Activated T-cell treated with anti-CD3 and anti-CD28 coated beads, Interleukin-2, amount 50 U/mL, for 4 hours (primary cell): ENCODE measurements at places on chromosomes 6 and 20.

GRCh38 chr6:118606268-118606667 is 45.1 kb downstream of the CEP85L start:
- no peak for DNase-seq

- DNase-seq = no peak
Observed at GRCh38 chr6:12028213-12028612, 16.1 kb downstream of the HIVEP1 start.

- no peak for DNase-seq
Observed at GRCh38 chr20:4465855-4466545, 255.7 kb upstream of the PRND start.

DNA sequence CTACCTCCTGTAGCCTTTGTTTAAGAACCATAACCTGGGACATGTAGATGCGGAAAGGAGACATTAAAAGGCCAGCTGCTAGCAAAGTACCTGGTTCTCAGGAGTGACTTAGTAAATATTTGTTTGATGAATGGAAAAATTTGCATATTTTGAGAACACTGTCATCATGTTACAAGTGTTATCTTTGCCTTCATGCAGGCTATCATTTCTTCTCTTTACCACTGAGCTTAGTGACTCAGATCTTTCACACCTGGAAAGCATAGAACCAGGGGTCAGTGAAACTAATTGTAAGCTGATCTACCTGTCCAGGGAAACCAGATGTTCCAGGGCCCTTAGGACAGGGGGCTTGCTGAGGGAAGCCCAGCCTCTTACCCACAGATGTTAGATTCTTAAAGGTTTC is 5.4 kb downstream of the ZFP57 start:
- no peak for DNase-seq

DNA sequence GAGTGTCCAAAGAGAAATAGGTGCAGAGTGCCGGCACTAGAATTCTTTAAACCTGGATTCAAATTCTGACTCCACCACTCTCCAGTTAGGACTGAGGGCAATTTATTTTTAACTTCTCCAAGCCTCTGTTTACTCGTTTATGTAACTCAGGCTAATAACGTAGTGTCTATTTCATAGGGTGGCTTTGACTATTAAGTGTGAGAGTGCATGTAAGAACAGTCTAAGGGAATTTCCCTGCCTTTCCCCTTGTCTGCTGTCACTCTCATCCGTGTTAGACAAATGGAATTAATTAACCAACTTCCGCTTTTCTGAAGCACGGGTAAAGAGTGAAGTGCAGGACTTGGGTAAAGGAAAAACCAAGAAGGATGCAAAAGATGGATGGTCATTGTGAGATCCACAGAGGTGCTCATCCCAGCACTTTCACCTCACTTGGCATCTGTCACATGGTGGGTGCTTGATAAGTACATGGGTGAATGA is 4.1 kb upstream of the ZKSCAN8 start:
- DNase-seq = no peak

DNA sequence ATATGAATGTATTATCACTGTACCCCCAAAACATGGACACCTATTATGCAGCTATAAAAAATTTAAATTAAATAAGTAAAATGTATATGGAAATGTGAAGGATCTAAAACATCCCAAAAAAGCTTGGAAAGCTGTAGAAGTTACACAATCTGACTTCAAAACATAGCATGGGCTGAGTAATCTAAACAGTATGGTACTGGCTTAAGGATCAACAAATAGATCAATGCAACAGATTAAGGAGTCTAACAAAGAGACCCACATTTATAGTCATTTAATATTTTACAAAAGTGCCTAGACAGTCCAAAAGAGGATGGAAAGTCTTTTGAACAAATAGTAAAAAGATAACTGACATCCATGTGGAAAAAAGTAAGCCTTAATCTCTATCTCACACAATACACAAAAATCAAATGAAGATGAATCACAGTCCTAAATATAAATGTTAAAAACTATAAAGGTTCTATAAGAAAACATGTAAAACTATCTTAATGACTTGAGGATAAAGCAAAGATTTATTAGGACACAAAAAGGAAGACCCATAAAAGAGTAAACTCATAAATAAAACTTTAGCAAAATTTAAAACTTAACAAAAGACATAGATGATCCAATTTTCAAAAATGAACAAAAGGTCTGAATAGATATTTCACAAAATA is 46.8 kb downstream of the RANBP9 start:
- DNase-seq = no peak
